Fibroblast of the aortic adventitia (primary cell): ENCODE measurements at places on chromosomes 4 and X.

- DNase-seq, result no peak
Measured at GRCh38 chr4:156969911-156970310, 1.7 kb downstream of the PDGFC start.

DNA sequence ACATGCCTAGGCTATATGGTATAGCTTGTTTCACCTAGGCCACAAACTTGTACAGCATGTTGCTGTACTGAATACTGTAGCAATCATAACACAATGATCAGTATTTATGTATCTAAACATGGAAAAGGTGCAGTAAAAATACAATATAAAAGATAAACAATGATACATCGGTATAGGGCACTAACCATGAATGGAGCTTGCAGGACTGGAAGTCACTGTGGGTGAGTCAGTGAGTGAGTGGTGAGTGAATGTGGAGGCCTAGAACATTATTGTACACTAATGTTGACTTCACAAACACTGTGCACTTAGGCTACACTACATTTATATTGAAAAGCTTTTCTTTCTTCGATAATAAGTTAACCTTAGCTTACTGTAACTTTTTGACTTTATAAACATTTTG lies 45.6 kb upstream of the ANK2 start:
- no peak for DNase-seq

DNA sequence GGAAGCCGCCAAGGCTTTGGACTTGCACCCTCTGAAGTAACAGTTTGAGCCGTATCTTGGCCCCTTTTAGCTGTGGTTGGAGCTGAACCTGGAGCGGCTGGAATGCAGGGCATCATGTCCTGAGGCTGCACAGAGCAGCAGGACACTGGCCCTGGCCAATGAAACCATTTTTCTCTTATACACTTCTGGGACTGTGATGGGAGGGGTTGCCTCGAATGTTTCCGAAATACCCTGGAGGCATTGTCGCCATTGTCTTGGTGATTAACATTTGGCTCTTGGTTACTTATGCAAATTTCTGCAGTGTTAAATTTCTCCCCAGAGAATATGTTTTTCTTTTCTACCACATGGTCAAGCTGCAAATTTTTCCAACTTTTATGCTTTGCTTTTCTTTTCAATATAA lies 137.2 kb downstream of the MAGEC1 start:
- no peak for DNase-seq

DNA sequence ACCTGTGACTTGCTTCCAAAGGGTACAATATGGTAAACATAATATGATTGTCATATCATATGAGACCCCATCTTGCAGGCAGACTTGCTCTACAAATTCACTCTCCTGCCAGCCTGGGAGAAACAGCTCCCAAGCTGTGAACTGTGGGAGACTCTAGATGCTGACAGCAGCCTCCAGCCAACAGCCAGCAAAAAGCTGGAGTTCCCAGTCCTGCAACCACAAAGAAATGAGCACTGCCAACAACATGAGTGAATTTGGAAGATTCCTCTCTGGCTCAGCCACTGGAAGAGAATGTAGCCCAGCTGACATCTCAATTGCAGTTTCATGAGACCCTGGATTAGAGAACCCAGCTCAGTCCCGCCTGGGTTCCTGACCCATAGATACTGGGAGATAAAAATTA lies 145.4 kb downstream of the QDPR start:
- peak; percentile 64 for DNase-seq

- DNase-seq, result no peak
Measured at GRCh38 chrX:66017659-66018170, 22.2 kb downstream of the VSIG4 start.

DNA sequence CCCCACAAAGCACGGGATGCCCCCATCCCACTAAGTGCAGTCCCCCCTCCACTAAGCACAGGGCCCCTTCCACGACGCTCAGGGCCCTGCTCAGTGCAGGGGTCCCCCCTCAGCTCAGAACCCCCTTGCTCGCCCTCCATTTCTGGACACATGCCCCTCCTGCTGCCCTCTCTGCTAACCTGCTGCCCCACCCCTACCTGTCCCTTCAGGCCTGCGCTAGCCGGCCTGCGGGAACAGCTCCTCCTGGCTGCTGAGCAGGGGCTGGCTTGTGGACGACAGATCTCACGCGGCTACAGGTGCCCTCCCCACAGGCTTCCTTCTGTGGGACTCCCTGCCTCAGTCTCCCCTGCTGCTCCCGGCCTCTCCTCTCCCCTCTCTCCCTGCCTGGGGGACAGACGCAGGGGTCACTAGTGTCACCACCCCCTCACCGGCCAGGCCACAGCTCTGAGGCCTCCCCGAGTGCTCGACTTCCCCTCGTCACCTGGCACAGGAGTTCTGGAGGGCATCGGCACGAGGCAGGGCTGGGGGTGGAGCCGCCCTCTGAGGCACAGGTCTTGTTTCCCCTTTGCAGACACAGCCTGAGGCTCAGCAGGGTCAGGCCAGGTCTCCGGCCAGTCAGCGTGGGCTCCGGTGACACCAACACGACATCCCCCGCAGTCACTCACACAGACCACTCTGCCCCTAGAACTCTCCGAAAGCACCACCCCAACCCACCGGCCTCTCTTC lies 21.6 kb downstream of the GAK start:
- no peak for DNase-seq

- no peak for DNase-seq
Measured at GRCh38 chr4:26145212-26145611, 175.6 kb upstream of the RBPJ start.

- no peak for DNase-seq
Measured at GRCh38 chr4:145524552-145524951, 42.9 kb downstream of the SMAD1 start.

DNA sequence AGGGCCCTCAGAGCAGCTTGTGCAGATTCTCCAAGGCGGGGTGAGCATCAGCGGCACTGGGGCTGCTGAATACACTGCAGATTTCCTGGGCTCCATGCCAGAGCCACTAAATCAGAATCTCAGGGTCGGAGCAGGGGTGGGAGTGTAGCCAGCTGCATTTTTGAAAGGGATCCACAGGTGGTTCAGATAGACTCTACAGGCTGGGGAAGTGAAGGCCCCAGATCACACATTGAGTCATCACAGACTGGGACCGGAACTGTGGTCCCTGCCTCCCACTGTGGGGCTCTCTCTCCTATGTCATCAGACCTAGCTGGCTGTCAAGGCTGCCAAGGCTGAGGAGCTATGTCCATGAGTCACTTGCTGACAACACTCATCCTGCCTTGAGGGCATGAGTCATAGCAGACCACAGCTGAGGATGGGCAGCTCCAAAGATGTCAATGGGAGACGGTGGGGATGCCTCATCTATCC lies 162.3 kb upstream of the MAMLD1 start:
- peak; percentile 93 for DNase-seq

DNA sequence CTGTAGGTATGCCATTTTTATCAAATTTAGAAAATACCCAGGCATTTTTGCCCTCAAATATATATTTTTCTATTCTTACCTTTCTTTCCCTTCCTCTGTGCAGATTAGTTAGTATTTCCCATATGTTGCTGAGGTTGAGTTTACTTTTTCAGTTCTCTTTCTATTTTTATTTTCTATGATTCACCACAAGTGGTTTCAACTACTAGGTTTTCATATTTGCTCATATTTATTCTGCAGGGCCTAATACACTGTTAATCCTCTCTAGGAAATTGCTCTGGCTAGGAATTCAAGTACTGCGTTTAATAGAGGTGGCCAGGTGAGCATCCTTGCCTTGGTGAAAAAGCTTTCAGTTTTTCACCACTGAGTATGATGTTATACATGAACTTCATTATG lies 1535.3 kb upstream of the PCDH10 start:
- DNase-seq, result no peak

DNA sequence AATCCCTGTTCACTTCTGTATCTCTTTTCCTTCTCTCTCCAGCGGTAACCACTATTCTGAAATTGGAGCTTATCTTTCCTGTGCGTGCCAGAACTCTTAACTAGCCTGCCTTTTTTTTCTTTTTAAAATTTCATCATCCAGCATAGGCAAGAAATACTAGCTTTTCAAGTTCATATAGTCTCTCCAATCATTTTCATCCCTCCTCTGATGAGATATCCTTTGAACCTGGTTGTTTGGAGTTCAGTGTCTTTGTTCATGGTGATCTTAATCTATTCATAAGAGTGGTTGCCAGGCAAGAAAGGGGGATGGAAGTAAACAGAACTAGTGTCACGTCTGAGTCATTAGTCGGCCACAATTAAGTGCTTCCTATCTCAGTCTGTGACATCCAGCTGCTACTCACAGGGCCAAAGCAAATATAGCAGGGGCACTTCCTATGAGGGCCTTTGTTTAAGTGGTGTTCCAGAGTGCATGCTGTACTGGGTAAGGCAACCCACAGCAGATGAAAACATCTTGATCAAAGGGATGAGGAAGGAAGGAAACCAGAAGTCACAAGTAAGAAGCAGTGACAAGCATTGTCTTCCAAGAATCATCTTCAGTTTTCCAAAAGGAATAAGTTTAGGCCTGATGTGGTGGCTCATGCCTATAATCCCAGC lies 56.4 kb upstream of the XIAP start:
- peak; percentile 70 for DNase-seq

DNA sequence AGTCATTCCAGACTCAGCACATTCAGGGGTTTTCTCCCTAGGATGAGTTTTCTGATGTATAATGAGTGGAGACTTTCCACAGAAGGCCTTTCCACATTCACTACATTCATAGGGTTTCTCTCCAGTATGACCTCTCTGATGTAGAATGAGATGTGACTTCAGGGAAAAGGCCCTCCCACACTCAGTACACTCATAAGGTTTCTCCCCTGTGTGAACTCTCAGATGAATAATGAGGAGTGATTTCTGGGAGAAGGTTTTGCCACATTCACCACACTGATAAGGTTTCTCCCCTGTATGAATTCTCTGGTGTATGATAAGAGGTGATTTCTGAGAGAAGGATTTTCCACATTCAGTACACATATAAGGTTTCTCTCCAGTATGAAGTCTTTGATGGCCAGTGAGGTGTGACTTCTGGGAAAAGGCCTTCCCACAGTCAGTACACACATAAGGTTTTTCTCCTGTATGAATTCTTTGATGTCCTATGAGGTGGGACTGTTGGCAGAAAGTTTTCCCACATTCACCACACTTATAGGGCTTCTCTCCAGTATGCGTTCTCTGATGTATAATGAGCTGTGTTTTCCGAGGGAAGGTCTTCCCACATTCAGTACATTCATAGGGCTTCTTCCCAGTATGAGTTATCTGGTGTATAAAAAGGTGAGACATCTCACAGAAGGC lies 12.7 kb downstream of the ZNF630 start:
- no peak for DNase-seq

- no peak for DNase-seq
Measured at GRCh38 chrX:119899125-119899524, 3.4 kb downstream of the AKAP14 start.

DNA sequence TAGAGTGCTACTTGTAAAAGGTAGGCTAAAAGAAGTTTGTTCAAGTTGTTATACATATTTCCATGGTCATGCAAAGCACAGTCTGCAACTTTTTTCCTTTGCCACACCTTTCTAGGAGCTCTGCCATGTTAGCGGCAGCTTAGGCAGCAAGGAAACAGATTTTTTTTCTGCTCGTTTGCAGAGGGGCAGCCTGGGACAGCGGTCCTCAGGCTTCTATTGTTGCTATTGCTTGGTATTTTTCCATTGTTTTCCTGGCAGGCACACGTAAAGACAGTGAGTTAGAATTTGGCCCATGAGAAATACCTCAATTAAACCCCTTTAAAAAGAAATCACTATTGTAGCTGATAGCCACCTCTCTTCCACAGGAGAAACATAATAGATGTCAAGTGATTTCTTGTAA lies 391.4 kb downstream of the SH2D1A start:
- DNase-seq, result no peak

DNA sequence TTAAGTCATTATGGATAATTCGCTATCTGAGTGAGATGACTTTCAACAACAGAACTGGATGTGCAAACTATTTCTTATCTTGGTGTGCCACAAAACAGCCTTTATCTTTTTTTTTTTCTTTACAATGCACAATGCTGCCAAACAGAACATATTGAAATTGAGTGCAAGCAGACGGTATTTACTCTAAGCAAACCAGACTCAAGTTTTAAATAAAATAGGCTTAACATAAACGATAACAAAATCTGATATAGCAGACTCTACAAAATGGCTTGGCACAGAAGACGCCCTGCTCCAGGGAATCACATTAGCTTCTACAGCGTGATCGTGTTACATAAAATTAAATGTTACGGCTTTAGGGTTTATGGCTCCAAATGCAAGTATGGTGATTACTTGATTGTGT lies 9.6 kb upstream of the STK32B start:
- no peak for DNase-seq

DNA sequence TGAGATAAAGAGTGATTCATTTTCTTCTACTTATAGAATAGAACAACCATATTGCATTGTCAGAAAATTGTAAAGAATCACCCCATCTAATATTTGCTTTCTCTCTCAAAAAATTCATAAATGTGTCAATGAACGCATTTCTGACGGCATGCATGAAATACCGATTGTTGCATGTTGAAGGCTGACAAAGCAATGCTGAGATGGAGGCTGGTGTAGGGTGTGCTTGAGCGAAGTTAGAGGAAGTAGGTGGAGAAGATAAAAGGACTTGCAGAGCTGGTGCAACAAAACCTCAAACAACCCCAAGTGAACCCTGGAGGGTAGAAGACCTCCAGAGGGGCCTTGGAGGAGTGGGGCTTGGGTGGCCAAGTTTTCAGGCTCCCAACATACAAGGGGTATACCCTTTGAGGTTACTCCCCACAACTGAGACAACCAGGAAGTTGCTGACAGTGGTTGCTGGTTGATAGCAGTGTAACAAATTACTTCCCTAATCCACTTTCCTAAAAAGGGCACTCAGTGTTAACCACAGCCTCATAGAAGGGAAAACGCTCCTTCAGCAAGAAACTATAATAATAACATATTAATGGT lies 452.7 kb downstream of the NLGN4X start:
- no peak for DNase-seq

GRCh38 chrX:42000836-42001235 lies 77.5 kb upstream of the CASK start:
- DNase-seq, result no peak

GRCh38 chrX:10233173-10233572 lies 76.4 kb downstream of the CLCN4 start:
- no peak for DNase-seq

GRCh38 chr4:155759372-155760252 lies 791 bp downstream of the GUCY1B1 start:
- no peak for DNase-seq

- DNase-seq, result no peak
Measured at GRCh38 chr4:38105475-38106220, 145.4 kb downstream of the PTTG2 start.

GRCh38 chr4:150863456-150863855 lies 151.6 kb downstream of the LRBA start:
- DNase-seq, result no peak

DNA sequence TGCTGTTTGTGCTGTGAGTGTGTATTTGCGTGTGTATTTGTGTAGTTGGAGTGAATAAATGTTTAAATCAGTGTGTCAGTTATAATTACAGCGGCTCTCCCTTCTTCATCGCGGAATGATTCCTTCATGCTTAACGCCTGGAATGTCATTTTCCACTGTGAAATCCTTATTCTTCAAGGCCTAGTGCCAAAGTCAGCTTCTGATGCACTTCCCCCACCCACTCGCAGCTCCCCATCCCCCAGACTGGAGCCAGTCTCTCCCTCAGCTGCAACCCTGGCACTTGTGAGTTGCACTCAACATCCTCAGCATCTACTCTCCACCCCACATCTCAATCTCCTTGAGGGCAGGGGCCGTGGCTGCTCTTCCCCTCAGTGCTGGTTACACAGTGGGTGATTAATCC lies 583.0 kb downstream of the BCOR start:
- no peak for DNase-seq
